Neural crest cell (in vitro differentiated cells): ENCODE measurements at places on chromosomes 16 and 17.

GRCh38 chr17:1169221-1169928 is 10.4 kb downstream of the ABR start:
- no peak for DNase-seq

GRCh38 chr17:6786618-6787017 is 10.6 kb downstream of the FBXO39 start:
- DNase-seq, result no peak

- DNase-seq, result no peak
Observed at GRCh38 chr16:31641279-31641678, 113.6 kb downstream of the AHSP start.

DNA sequence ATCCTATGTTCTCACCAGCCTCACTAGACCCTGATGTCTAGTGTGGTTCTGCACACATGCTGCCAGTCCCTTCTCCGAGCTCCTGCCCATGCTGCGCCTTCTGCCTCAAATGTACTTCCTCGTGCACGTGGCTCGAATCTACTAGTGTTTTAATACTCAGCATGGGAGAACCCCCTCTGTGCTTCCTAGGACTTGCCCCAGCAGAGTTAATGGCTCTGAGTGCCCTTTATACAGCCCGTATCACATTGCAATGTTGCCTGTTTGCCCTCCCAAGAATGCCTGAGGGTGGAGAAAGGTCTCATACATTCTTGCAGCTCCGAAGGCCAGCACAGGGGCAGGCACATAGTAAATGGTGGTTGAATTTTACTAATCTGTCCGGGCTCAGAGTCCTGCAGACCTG is 190.8 kb upstream of the NLRP1 start:
- DNase-seq, result no peak

GRCh38 chr16:88920618-88921590 is 54.4 kb upstream of the PABPN1L start:
- DNase-seq, result no peak

- no peak for DNase-seq
Observed at GRCh38 chr17:80716986-80717719, 172.5 kb downstream of the RPTOR start.

DNA sequence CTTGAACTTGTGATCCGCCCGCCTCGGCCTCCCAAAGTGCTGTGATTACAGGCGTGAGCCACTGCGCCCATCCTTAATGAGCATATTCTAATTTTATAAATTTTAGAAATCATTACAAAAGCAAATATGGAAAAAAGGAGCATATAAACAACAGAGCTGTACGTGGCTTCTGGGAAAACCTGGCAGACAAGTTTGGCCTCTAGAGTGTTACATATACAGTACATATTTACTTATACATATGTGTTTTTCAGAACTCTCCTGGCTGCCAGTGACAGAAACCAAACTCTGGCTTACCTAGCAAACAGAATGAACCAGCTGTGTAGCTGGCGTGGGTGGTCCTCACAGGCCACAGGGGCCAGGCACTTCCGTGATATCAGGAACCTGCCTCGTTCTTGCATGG is 10.1 kb downstream of the DRC3 start:
- no peak for DNase-seq

DNA sequence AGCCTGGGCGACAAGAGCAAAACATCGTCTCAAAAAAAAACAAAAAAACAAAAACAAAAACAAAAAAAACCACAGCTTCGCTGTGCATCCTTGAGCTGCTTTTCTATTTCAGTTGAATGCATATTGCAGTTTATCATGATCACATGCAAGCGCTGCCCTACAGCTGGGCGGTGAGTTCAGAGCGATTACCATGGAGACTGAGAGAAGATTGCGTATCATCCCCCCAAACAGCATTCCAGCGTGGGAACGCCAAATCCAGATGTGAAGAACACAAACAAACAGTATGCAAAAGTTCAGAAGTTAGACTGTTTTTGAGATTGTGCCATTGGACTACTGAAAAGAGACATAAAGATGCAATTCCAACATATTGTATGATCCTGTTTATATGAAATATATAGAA is 15.1 kb upstream of the SLC52A1 start:
- DNase-seq, result no peak

DNA sequence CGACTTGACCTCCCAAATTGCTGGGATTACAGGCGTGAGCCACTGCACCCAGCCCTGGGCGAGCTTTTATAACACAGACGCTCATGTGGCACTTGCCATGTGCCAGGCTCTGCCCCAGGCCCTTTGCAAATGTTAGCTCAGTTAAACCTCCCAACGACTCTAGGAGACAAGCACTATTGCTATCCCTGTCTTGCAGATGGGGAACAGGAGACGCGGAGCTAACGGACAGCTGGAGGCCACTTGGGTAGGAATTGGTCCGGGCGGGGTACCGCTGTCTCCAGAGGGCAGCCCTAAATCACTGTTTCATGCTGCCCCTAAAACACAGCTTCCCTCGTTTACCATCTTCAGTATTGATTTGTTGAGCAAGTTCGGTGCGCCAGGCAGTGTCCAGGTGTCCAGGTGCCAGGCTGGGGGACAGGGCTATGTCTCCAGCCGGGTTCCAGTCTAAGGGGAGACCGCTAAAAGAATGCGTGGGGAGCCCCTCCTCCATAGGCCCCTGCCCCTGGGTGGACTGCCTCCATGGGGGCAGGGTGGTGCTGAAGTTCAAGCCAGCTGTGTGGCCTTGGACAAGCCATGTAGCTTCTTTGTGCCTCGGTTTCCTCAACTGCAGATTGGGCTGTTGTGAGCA is 23.7 kb downstream of the TMEM235 start:
- DNase-seq, result no peak

- DNase-seq, result peak; percentile 68
Observed at GRCh38 chr17:5097101-5097834, 14.4 kb downstream of the ZNF232 start.

- DNase-seq, result no peak
Observed at GRCh38 chr17:34566873-34567272, 12.5 kb upstream of the TMEM132E start.

DNA sequence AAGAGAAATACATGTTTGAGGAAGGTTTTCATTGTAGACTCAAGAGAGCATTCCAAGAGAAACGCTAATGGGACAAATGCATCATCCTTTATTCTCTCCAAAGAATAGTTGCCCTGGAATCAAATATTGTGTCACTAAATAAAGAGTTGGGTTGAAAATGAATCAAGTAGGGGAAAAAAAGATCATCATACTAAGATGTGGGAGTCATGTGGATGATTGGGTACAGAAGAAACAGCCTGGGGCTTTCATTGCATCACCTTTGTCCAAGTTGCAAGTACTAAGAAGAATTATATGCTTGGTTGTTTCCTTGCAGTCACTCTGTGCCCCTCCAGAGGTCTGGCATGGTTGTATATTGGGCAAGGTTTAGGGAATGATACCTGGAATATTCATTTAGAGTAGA is 658.9 kb downstream of the TOX3 start:
- no peak for DNase-seq

GRCh38 chr17:16878084-16878483 is 93.8 kb downstream of the TNFRSF13B start:
- no peak for DNase-seq

DNA sequence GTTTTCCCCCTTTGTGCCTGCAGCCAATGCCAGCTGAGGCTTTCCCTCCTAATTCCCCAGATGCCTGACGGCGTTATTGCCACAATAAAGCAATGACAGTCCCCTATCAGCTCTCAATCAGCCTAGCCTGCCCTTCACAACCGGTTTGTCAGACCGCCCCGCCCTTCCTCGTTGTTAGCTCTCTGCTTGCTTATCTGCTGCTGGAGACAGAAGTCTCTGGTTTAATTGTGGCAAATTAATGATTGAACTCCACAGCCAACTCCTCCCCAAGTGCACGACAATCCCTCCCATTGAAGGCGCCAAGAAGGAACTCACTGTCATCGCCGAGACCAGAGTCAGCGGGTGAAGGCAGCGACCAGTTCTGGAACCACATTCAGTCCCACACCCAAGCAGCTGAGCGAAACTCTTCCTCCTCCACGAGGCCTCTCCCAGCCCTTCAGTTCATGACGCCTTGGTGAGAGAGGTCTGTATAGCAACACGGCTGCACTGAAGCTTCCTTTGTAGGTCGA is 474.4 kb downstream of the SLC39A11 start:
- DNase-seq, result no peak

GRCh38 chr17:33598797-33599196 is 305.7 kb upstream of the ASIC2 start:
- DNase-seq, result no peak

GRCh38 chr16:27377666-27378485 is 24.1 kb upstream of the IL21R start:
- DNase-seq, result no peak

- no peak for DNase-seq
Observed at GRCh38 chr17:6285486-6285885, 149.4 kb downstream of the AIPL1 start.

DNA sequence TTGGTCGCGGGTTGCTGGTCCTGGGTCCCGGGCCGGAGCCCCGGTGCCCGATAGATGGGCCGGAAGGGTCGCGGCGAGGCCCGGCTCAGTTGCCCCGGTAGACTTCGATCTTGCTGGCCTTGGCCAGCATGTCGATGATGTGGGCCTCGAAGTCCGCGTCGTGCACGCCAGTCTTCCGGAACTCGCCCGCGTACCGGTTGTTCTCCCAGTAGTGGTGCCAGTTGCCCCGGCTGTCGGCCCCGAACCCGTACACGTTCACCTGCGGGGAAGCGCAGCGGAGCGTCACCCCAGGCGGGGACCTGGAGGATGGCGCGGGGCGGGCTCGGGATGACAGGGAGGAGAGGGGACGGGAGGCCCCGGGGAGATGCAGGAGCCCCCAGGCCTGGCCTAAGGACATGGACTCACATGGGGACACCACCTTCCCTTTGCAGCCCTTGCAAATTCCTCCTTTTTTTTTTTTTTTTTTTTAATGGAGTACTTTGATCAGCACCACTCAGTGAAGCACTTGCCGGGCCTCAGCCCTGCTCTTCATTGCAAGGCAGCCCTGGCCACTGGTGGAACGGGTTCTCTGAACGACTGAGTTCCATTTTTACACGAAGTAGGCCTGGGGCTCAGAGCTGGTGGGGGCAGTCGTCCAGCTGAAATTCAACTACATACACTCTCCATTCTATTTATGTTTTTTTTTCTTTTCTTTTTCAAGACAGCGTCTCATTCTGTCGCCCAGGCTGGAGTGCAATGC is 35.1 kb downstream of the DDX19A start:
- DNase-seq, result no peak

DNA sequence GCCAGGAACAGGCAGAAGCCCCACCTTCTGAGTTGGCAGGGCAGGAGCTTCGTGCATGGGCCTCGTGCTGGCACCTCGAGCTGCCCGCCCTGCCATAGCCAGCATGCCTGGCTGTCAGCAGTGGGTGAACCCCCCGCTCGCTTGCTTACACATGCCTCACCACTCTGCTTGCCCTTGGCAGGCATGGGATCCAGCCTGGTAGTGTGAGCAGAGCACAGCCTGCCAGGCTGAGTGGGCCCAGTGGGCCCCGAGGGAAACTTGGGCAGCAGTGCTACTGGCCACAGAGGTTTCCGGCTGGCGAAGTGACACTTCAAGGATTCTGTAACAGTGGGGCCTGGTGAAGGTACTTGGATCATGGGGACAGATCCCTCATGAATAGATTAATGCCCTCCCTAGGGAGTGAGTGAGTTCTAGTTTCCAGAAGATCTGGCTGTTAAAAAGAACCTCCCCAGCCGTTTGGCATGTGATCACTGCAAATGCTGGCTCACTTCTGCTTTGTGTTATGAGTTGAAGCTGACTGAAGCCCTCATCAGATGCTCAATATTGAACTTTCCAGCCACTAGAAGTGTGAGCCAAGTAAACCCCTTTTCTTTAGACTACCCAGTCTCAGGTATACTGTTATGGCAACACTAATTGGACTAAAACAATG is 114.7 kb downstream of the BCAS3 start:
- DNase-seq, result no peak

DNA sequence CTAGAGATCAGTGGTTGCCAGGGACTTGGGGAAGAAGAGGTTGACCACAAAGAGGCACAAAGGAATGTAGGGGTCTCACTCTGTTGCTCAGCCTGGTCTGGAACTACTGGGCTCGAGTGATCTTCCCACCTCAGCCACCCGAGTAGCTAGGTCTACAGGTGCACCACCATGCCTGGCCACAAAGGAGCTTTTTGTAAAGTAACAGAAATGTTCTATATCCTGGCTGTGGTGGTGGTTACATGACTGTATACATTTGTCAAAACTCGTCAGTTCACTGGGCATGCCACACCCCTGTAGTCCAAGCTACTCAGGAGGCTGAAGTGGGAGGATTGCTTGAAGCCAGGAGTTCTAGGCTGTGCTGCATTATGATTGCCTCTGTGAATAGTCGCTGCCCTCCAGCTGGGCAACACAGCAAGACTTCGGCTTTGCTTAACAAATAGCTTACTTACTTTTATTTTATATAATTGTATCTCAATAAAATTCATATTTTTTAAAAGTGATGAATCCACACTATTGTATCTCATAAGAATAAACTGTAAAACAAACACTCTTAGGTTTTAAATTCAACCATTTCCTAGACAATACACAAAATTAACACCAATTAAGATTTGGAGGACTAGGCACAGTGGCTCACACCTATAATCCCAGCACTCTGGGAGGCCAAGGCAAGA is 5.0 kb downstream of the SKA2 start:
- DNase-seq, result no peak

- DNase-seq, result no peak
Observed at GRCh38 chr16:51248217-51248616, 97.1 kb upstream of the SALL1 start.

DNA sequence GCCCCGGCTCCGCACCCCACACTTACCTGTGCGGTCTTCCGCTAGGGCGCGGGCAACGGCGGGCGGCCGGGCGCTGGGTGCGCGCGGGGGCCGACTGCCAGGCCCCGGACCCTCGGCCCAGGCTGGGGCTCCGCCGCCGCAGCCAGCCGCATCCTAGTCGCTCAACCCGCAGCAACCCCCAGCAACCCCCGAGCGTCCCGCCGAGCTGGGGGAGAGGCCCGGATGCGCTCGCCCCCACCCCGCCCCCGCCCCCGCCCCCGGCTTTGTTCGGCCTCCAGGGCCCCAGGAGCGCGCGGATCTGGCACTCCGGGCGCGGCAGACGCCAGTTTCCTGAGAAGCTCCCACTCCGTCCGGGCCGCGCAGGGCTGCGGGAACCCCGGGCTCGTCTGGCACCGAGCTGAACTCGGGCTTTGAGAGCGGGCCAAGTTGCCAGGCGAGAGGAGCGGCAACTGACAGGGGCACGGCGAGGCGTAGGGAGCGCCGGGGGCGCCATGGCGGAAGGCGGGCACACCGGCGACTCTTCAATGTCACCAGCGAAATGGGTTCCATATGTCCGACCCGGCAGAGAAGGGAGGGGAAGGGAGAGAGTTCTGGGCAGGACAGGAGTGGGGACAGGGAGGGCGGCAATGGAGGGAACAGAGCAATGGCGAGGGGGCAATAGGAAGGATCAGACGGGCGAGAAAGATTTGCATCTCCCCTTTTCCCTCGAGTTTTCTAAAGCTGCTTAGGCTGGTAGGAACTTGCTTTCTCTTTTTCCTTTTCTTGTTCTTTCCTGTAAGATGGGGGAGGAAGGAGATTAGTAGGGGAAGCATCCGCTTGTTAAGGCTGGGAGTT is 13.7 kb downstream of the HOXB4 start:
- no peak for DNase-seq

GRCh38 chr17:12634789-12635414 is 30.8 kb upstream of the MYOCD start:
- no peak for DNase-seq

GRCh38 chr17:17385491-17385890 is 82.3 kb downstream of the NT5M start:
- peak; percentile 36 for DNase-seq
